ENCODE measurements at places on chromosomes 7 and 10.

- no peak for ATAC-seq
Measured at GRCh38 chr10:6407034-6407721, 172.9 kb downstream of the PRKCQ start.

- no peak for ATAC-seq
Measured at GRCh38 chr10:70362328-70362727, 20.1 kb downstream of the LRRC20 start.

GRCh38 chr7:96962221-96962885 lies 43.0 kb upstream of the DLX6 start:
- ATAC-seq = no peak

- ATAC-seq = no peak
Measured at GRCh38 chr7:139423091-139423490, 60.4 kb downstream of the KLRG2 start.

DNA sequence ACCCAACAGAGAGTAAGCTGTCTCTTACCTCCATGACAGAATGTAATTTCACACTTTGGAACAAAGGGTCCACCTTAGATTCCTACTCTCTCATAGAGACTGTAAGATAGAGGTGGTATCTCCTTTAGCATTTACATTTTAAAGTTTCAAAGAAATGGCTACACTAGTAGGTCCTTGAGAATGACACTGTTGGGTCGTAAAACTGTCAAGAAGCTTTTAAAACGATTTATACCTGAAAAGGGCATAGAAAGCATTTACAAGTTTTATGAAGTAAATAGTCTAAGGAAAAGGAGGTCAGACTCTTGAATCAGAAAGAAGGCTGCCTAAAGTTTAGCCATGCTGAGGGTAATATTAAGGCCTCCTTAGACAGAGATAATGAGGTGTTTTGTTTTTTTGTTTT lies 1212.4 kb upstream of the PHF14 start:
- ATAC-seq = no peak

- ATAC-seq = no peak
Measured at GRCh38 chr10:91162050-91162494, 58.4 kb upstream of the PCGF5 start.

GRCh38 chr10:71747551-71748523 lies 25.5 kb downstream of the VSIR start:
- ATAC-seq = no peak

DNA sequence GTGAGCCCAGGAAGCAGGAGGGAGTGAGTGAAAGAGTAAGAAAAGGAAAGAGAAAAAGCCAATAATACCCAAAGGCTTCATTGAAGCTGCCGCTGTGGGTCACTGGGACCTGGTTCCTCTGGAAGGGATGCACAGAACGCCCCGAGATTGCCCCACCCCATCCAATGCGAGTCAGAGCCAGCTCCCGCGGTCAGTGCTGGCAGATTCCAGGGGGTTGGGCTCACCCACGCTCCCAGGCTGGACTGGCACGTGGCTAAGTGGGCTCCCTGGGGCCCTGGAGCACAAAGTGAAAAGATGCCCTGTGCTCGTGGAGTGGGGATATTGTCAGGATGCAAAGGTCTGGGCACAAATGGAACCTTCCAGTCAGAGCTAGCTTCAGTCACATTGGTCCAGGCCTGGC lies 117.0 kb downstream of the OAT start:
- ATAC-seq = no peak

DNA sequence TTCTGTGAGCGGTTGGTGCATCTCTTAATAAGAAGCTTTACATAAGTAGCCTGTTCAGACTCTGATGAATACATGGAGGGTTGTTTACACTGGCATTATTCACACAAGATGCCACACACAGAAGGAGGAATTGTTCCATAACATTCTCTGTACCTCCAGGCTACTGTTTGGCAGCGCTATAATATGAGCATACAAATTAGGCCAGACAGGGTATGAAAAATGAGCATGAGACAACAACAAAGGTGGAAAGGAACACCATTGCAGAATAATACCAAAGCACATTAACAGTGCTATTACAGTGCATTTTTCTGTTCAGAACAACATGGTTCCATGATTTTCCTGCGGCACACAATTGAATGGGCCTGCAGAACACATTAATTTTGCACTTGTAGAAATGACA lies 417.2 kb upstream of the C7orf33 start:
- ATAC-seq = no peak

DNA sequence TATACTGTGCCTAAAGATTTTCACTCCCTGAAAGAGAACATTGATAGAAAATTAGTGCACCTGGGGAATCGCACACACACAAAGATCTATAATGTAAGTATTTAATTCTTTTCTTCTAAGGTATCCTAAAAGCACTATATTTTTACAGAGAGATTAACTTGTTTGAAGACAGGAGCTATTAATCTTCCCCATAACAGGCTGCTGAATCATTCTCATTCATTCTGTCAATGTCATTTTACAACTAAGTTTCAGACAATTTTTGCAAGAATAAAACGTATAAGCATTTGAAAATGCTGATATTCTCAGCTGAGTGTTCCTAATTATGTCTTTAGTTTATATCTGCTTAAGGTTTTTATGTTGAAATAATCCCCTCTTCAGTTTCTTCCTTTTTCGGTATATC lies 776.7 kb downstream of the NXPH1 start:
- no peak for ATAC-seq

DNA sequence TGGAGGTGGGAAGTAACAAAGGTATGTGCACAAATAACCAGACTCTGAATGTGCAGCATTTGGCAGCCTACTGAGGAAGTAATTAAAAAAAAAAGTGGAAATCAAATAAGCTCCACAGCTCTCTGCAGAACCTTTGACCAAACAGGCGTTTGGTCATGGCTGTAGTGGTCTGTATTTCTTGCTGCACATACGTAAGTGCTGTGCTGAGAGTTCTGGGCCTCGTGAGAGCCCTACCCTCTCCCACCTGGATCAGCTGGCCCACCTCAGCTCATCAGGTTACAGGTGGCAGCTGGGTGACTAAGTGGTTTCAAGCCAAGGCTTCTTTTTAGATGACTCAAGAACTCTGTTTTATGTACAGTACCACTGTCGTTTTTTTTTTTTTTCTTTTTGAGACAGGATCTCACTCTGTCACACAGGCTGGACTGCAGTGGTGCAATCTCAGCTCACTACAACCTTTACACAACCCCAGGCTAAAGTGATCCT lies 178.2 kb upstream of the KLF6 start:
- ATAC-seq = peak; percentile 69

DNA sequence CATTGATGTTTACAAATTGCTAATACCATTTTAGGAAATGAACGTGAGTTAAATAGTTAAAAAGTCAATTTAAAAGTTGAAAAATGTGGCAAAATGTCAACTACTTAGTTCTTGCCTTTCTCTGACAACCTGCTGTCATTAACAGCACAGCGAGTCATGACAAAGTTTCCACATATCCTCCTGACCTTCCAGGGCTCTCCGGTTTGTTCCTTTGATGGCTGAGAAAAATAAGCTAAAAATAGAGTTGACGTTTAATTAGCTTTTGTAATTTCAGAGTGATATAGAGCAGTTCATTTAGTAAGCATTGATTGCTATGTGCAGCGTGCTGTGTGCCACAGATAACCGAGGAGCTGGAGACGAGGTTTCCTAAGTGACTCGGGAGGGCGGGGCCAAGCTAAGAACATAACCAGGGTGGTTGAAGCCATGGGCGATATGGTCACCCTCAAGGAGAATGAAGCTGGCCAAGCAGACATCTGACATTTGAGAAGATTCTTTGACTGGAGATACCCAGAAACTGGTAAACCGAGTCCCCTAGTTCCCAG lies 47.9 kb downstream of the OGDH start:
- ATAC-seq = no peak

DNA sequence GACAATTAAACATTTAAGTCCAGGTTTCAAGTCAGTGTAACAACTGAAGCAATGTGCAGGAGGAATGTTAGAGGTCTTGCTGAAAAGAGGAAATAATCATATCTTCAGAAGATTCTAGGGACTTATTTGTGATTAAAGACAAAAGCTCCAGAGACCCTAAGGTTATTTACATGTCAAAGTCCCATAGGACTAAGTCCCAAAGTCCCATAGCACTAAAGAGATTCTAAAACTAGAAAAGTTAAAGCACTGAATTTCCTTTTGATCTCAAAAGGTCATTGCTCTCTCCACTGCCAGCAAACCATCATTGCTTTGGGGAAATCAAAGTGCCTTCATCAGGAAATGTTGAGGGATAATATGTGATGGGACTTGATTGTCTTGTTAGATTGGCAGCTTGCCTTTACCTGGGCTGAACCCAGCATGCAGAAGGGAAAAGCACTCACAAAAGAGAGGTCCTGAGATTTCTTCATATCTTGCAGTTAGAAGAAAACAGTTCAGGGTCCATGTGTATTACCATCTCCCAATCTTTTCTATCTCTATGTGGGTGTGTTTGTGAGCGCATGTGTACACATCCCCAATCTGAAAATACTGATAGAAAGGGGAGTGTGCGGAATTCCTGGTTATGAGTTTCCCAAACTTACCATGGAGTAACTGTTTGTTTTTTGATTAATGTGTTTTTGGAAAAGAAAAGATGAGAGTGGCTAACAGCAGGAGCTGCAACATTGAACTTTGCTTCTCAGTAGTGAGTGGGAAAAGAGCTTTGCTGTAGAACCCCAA lies 21.8 kb downstream of the NUDT13 start:
- no peak for ATAC-seq

DNA sequence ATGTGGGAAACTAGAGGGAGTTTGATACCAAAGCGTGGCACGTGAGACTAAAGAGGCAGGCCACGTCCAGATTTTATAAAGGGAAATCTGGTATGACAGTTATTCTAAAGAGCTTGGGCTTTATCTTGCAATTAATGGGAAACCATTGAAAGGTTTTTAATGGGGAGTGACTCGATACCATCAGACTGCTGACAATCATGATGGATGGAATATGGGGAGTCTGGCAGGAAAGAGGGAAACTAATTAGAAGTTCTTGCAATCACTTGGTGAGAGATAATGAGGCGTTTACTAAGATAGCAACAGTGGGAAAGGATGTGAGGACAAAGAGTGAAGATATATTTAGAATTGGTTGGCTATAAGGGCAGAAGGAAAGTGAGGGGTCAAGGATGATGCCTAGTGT lies 94.0 kb downstream of the MBL2 start:
- ATAC-seq = no peak

- ATAC-seq = no peak
Measured at GRCh38 chr7:74214816-74215630, 5.2 kb downstream of the LAT2 start.

DNA sequence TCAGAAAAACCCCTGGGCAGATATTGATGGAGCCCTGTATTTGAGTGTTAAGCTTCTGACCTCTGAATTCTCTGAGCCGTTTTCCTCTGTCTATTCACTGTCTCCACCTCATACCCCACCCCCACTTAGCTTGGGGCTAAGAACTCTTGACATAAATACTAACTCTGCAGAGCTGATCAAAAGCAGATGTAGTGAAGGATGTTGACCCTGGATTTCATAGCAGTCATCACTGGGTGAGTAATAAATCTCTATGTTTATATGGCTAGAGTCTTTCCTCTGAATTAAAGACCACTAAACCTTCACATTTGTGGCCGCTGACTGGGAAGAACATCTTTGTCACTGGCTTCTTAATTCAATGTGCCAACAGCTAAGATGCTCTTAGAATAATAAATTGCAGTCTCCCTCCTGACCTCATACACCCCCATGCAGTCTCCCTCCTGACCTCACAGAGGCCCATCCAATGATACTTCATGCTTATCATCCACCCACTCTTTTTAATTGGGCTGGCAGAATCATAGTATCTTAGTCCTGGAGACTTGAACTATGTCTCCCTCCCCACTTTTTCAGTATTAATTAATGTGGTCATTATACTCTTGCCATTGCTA lies 78.0 kb upstream of the MACROH2A2 start:
- no peak for ATAC-seq

- no peak for ATAC-seq
Measured at GRCh38 chr10:97291357-97292096, 910 bp downstream of the ARHGAP19 start.

GRCh38 chr10:7480742-7481367 lies 70.0 kb upstream of the SFMBT2 start:
- peak; percentile 37 for ATAC-seq

GRCh38 chr7:155919391-155920067 lies 107.3 kb upstream of the SHH start:
- ATAC-seq = no peak

GRCh38 chr7:110854651-110855050 lies 236.3 kb upstream of the LRRN3 start:
- no peak for ATAC-seq

DNA sequence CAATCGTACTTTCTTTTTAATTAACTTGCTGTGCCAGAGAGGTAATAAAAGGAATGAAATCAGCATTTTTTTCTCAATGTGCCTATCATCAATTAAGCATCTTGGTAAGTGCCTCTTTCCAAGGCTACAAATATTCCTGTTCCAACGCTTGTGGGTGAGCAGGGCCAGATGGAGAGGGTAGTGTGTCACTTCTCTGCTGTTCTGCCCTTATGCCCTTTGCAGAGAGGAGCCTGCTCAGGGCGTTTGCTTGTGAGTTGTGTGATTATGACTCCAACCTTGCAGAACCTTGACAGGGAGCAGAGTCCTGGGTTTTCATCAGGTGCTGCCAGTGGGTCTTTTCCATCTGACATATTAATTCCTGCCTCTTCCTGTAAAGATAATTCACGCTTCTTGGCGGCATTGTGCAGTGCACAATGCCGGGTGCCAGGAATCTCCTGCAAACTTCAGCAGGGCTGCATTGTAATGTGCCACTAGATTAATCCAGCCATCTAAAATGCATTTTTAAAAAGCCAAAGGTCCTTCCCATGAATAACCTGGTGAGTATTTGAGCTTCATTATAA lies 234.4 kb downstream of the ARHGAP12 start:
- no peak for ATAC-seq

GRCh38 chr10:88886557-88886956 lies 6.5 kb downstream of the STAMBPL1 start:
- peak; percentile 68 for ATAC-seq

- no peak for ATAC-seq
Measured at GRCh38 chr7:79182283-79182682, 271.2 kb downstream of the MAGI2 start.

DNA sequence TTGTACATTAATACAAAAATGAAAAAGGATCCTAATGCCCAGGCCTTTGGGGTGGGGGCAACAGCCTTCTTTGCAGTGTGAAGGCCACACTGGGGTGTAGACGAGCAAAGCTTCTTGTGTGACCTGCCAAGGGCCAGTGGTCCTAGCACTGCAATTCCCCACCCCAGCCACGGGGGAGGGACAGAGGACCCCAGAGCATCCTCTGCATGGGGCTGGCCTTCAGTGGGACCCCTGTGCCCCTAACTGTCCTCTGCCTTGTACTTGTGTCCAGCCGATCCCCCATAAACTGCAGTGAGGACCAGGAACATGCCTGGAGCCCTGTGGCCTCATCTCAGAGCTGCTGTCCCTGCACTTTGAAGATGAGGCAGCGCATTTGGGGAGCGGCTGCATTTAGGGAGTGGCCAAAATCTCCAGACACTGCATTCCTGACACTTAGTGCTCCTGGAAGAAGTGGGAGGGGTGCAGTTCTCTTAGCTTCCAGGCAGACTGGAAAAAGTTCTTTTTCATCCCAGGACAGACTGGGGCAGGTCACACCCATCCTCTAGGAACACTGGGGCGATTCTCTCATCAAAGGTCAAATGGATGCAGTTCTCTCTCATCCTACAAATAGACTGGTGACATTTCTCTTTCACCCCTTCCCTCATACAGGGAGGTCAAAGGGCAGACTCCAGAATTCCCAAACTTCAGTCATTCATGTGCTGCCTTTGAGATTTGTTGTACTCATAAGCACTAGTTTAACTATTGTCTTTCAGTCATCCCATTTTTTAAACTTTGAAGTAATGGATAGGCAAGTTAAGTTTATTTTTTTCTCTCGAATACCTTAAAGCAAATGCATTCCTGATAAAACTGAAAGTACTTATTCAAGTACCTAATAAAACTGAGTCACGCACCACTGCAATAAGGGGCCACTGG lies 922 bp upstream of the MYO1G start:
- ATAC-seq = no peak

GRCh38 chr7:69682518-69682917 lies 84.2 kb downstream of the AUTS2 start:
- no peak for ATAC-seq
